ENCODE measurements at places on chromosomes 6 and 20. TPM values are rescaled to one million over a fixed set of nuclear protein-coding genes. Genes with fewer than 3 reads are reported as not detected.

GHRH gene
- 14.7 TPM for polyA plus RNA-seq

ANKRD60 gene
- not detected for polyA plus RNA-seq

DNMT3B gene
- 1.3 TPM for polyA plus RNA-seq

BIRC7 gene
- polyA plus RNA-seq, result 0.87 TPM

STMND1 gene
- polyA plus RNA-seq, result 0.09 TPM

TNXB gene
- 8.3 TPM for polyA plus RNA-seq

IL20RA gene
- 3.4 TPM for polyA plus RNA-seq

ZC3H12D gene
- 5.8 TPM for polyA plus RNA-seq

PTCRA gene
- polyA plus RNA-seq, result 13.4 TPM

FABP7 gene
- 7.1 TPM for polyA plus RNA-seq

Data from thymus (tissue), 14 donors.